ENCODE measurements at places on chromosomes 12 and 14.
A peak's percentile ranks its signal among the peaks of the same experiment; 100 is the strongest.

GRCh38 chr12:79765157-79765556, 74.4 kb upstream of the PAWR start:
- no peak for DNase-seq

DNA sequence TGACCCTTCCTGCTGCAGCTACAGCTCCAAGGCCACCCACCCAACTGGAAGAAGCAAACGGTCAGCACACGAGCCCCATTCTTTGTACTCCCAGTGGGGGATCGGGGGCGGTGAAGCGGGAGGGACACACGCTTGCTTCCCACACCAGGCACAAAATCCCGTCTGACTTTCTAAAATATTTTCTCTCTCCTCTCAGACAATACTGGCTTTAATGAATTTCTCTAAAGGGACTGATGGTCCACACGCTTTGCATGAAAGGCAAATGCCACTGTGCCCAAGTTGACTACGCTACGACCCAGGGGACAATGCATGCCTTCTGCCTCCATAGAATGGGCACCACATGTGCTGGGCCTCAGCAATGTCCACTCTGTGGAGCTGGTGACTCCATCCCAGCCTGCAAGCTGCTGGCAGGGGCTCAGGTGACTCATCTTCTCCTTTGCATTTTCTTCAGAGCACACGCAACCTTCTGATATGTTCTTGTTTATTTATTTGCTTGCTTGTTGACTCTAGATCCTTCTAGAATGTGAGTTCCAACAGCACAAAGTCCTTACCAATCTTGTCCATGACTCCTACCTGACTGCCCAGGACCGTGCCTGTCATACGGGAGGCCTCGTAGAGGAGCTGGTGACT, 15.6 kb downstream of the SYNE3 start:
- peak; percentile 91 for DNase-seq

- DNase-seq: no peak
Observed at GRCh38 chr12:67594888-67595287, 53.7 kb upstream of the DYRK2 start.

DNA sequence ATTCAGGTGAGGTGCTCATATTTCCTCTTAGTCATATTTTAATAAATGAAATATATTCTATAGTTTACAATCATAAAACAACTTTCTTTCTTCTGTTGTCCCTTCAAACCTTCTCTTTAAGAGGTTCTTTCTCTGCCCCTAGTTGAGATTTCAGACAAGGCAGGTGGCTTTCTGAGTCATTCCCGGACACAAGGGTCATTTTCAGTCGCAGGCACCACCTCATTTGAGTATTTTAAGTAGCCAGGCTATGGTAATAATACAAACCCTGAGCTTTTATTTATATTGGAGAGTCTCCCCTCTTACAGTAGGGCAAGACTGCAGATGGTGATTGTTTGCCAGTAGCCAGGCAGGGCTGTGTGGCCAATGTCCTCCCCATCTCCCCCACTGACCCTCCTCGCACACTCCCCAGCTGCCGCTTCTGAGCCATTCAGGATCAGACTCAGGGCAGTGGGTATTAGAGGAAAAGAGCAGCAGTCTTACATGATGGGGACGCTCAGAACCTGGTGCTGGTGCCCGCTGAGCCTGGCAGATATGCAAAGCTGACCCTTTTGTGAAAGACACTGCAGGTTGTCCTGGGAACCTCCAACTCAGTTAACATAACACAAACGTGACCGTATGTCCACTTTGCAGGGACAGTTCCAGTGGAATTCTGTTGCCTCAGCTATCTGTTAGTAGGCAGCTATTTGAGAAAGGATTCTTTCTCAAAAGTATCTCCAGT, 101.1 kb upstream of the BCL2L14 start:
- DNase-seq: no peak

GRCh38 chr12:51848326-51848727, at the start of gene FIGNL2:
TSS of gene FIGNL2 (minus strand) at chr12:51848718. CDS start at chr12:51822413, 26,305 bp downstream.
- no peak for DNase-seq

DNA sequence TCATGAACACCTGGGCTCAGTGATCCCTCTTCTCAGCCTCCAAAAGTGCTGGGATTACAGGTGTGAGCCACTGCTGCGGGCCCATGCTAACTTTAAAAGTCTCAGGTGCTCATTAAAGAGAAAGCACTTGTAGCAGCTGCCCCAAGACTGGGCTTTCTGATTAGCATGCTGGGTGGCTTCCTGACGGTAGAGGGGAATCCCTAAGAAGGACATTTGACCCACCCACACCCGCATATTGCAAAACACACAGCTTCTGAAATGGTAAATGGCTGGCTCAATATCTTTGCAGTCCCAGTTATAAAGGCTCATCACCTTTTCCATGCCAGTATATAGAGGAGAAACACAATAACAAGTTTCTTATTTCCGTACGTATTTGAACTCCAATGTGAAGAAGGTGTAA, 19.3 kb upstream of the BICD1 start:
- DNase-seq: no peak

DNA sequence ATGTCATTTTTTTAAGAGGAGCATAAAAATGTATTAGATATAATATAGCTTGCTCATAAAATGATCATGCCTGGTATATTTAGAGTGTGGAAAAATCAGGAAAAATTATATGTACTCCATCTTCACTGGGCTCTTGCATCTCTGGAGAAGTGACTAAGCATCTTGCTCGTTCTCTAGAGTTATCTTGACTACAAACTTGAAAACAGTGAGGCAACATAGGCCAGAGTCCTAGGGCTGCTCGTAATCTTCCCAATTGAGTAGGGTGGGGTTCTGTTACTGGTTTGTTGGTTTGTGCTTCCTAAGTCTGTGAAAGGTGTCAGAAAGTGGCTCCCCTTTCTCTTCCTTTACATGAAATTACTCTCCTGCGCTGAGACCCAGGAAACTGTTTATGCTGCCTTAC, 46.2 kb downstream of the AACS start:
- DNase-seq: no peak

GRCh38 chr12:1126091-1126490, 135.1 kb downstream of the ERC1 start:
- DNase-seq: no peak

DNA sequence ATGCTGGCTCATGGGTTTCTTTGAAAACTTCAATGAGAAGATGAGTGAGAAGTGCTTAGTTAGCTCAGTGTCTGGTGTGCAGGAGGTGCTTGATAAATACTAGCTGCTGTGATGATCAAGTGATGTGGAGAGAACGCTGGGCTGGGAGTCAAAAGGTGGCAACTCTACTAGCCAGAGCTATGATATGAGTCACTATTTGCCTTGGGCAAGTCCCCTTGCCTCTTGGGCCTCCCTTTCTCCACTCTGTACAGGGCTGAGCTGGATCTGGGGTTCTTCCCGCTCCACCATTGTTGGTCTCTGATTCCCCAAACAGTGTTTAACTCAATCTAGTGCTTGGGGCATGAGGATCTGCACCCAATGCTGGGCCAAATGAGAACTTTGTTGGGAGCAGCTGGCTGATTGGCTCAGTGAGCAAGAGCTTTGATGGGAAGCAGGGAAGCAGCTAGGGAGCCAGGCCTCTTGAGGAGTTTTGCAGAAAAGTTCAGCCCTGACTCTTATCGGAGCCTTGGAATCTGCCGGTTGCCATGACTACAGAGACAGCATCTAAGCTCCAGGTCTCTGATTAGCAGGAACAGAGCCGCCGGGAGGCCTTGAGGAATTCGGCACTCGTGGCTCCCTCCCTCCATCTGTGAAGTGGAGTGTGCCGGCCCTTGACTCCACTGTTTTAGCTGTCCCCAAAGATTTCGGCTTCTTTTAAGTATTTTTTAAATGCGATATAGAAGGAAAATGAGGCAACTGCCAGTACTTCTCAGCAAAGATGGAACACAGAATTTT, 82.1 kb upstream of the HSPB8 start:
- no peak for DNase-seq

GRCh38 chr14:103507751-103508150, 14.9 kb downstream of the CKB start:
- DNase-seq: no peak

DNA sequence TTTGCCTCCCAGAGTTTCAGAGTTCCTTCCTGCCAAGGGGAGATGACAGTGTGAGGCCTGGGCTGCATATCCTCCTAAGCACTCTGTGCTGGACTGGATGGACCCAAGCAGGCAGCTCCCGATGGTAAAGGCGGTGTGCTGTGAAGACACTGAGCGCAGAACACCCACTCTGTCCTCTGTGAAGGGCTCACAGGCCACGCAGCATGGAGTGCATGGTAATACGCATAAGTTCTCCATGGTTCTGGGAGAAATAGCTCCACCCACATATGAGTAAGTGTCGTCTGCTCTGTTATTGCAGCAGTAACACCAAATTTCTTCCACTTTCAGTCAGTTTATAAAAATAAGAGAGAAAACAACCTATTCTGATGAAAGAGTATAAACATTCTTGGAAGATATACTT, 55.8 kb downstream of the TMEM30B start:
- DNase-seq: no peak

DNA sequence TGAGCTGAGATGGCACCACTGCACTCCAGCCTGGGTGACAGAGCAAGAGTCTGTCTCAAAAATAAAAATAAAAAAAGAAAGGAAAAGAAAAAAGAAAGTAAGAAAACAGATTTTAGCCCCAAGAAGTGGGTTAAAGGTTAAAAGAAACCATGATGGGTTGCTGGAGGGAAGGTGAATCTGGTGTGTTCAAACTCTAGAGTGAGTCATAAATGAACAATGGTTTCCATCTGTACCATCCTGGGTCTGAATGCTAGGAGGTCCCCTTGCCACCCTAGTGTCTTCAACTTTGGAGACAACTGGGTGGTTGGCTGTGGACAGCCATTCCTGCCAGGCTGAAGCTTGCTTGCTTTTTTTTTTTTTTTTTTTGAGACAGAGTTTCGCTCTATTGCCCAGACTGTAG, 1.6 kb upstream of the RPS26 start:
- no peak for DNase-seq

GRCh38 chr14:102362084-102362483, 606 bp downstream of the CINP start:
- peak; percentile 75 for DNase-seq

DNA sequence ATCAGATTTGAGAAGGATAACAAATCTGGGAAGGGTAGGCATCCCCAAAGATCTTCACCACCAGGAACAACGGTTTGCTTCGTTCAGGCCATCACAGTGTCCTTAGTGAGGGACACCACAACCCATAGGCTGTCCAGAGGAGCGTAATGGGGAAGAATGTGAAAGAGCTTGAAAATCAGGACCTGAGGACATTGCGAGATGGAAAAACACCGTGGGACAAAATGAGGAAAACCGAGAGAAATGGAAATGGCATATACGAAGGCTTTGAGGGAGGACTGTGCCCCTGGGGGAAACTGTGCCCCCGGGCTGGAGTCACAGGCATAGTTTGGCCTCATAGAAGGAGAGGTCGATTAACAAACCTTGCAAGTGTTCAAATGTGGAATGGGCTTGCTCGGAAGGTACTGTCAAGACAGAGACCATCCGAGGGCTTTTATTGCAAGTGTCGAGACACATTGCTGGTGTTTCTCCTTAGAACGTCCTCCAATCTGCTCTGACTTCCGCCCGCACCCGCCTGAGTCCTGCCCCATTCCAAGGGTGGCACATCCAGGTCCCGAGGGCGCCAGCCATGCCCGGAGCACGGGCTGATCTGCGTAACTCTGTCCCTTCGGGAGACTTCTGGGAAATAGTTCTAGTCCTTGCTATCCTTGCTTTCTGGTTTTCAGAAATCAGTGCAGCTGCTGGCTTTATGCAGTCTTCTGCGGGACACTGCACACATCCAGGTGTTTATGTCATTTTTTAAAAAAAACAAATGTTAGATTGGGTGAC, 885 bp upstream of the PALS1 start:
- DNase-seq: peak; percentile 63

DNA sequence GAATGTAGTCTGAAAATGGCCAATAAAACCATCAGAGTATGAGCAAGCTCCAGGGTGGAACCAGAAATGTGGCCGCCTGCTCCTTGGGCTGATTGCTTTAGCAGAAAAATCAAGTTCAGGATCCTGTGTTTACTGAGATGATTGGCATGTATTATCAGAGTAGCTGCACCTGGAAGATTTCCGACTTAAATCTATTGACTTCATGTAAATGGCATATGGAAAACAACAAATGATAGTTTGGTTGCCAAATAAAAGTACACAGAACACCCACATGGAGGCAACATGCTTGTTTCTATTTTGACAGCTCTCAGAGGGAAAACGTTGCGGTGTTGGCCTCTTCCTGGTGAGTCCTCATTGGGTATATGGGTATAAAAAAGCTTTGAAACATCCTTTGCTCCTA, 31.3 kb downstream of the SOCS2 start:
- no peak for DNase-seq

- DNase-seq: no peak
Observed at GRCh38 chr14:91405724-91406435, 11.7 kb downstream of the CCDC88C start.

- peak; percentile 93 for DNase-seq
Observed at GRCh38 chr14:22836301-22837113, at the start of gene MMP14. TSS of gene MMP14 (plus strand) at chr14:22836585. CDS start at chr14:22836818, 233 bp downstream.

DNA sequence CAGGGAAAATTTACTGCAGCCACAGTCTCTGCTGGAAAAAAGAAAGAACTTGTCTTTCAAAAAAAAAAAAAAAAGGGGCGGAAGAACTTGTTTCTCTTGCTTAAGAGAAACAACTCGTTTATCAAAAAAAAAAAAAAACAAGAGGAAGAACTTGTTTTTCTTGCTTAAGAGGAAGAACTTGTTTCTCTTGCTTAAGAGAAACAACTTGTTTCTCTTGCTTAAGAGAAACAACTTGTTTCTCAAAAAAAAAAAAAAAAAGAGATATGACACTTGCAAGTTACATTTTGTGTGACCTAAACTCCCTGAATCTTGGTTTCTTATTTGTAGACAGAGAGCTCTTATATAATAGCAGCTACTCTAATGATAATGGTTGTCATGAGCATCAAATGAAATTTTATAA, 44.7 kb upstream of the USP15 start:
- no peak for DNase-seq

DNA sequence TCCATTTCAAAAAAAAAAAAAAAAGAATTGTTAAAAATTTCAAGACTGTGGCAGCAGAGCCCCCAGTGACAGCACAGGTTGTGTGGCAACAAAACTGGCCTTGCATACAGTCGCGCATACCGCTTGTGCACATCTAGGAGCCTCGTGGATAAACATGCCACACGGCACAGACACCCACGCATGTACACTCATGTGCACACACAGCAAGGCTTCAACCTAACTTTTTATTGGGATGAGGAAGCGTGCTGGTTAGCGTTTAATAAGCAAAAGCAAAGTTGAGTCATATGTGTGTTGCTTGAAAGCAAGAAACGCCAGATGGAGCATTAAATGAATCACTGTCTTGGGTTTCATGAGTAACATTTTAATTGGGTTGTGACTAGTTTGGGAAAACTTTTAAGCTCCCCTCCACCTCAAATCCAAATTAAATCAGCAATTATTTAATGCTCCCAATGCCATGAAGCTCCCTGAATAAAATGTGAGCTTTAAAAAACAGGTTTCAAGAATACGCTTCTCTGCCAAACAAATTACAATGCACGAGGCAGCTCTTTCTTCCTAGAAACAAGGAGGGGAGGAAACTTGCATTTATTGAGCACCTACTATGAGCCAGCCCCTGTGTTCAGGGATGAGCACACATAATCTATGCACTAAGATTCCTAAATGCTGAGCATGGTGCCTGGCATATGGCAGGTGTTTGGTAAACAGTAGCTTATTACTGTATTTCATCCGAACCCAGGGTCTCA, 35.7 kb upstream of the EML1 start:
- DNase-seq: peak; percentile 96

GRCh38 chr14:66228267-66228970, 257.8 kb upstream of the CCDC196 start:
- no peak for DNase-seq

- DNase-seq: no peak
Observed at GRCh38 chr12:9856151-9856550, 13.0 kb downstream of the CLEC2B start.

GRCh38 chr12:92194561-92194960, 48.9 kb upstream of the BTG1 start:
- DNase-seq: no peak

Measured in foreskin fibroblast (primary cell).